T-helper 2 cell (primary cell): ENCODE measurements at places on chromosomes 5 and 9.

DNA sequence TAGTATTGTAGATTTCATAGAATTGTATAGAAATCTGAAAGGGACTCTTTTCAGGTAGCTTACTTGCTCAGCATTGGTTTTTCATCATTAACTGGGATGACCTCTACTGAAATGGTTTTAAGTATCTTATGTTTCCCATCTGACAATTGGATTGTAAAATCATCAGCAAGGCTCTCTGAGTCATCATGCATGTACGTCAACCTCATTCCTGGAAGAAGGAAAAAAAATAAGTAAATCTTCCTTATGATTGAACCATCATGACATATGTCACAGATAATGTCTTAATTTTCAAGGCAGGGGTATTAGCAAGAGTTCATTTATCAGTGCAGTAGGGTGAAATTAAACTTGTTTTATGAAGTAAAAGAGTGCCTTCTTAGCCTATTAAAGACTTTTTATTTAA, 74.9 kb upstream of the CER1 start:
- DNase-seq, result no peak

DNA sequence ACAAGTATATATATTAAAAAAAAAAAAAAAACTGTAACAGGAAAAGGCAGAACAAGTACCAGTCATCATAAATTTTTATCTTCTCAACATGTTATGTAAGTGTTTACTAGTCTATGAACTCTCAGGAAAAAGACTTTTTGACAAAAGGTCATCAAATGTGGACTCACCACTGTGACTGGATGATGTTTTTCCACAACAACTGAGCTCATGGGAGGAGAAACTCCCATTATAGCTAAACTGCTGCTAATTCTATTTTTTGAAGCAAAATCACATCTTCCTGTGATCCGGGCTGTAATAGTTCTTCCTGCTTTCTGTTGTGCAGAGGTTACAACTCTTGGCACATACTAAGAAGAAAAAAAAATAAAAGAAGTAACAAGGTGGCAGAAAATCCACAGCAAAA, 39.6 kb downstream of the POC5 start:
- DNase-seq, result no peak

- no peak for DNase-seq
Measured at GRCh38 chr5:112848116-112848811, 12.8 kb upstream of the SRP19 start.

GRCh38 chr9:79610791-79611614, 39.2 kb downstream of the TLE4 start:
- no peak for DNase-seq

- DNase-seq, result peak; percentile 42
Measured at GRCh38 chr5:55540525-55540924, 5.8 kb upstream of the PLPP1 start.

DNA sequence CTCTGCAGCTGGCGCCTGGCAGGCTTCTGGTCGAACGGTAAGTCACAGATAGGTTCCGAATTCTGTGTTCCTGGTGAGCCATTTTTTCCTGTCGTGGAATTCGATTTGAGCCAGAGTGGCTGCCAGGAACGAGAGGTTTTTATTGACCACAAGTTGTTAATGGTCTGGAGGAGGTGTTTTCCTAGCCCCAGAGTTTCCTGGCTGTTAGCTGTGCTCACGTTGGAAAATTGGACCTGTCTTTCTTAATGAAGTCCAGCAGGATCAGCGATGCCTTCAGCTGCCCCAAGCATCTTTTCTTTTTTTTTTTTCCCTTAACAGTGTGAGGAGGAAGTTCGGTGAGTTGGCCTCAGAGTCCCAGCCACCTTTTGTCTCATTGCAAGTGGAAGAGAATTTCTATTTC, 62.9 kb downstream of the COL5A1 start:
- DNase-seq, result no peak

- no peak for DNase-seq
Measured at GRCh38 chr9:36450110-36450732, 50.2 kb upstream of the RNF38 start.

GRCh38 chr5:168438349-168438748, 47.9 kb upstream of the RARS1 start:
- DNase-seq, result no peak

GRCh38 chr9:87850391-87850790, 32.3 kb upstream of the SPATA31E1 start:
- no peak for DNase-seq
